ENCODE measurements at places on chromosomes 4 and X.

DNA sequence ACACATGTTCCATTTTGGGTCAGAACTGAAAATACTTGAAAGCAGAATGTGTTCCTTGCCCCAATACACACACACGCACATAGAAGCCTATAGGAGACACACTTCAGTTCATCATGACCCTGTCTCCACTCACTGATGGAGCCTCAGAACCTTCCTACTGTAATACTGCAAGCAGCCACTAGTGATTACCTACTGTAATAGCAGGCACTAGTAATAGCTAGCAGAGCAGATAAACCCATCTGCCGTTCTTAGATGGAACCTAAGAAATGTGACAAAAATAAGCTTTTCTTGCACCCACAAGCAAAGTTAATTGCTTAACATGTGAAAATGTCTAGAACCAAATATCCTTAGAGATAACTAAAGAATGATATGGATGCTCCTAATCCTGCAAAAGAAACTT is 13.6 kb downstream of the AMTN start:
- no peak for DNase-seq

DNA sequence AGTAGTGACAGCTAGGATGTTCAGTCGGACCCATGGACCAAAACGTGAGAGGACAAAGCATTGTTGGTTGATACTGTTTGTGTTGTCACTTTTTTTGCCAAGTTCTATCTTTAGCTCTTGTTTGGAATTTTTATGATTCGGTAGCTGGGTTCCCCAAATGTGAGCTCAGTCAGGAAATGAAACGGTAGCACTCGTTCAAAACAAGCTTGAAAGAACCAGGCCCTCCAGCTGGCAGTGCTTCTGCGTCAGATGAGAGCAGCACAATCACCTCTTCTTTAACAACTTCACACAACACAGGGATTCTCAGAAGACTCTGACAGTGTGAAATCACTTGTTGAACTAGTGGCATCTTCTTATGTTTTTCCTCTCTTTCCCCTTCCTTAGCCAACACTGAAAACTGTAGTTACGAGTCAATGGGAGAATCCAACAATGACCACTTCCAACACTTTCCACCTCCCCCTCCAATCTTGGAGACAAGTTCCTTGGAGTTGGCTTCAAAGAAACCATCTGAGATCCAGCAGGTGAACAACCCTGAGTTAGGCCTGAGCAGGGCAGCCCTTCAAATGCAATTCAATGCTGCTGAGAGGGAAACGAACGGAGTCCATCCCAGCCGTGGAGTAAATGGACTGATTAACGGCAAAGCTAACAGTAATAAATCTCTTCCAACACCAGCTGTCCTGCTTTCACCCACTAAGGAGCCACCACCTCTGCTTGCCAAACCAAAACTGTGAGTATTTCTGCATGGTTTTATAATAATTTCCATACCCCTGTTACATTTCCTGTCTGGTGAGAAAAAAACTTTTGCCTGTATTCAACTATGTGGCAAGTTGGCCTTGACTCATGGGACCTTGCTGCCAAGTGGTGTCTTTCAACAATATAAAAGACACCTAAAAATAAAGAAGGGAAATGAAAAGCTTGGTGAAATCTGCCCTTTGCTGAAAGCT is 214.6 kb downstream of the PALLD start:
- DNase-seq = no peak

- DNase-seq = no peak
Measured at GRCh38 chr4:89296896-89297295, 10.7 kb downstream of the GPRIN3 start.

- DNase-seq = no peak
Measured at GRCh38 chr4:113564493-113564892, 197.0 kb downstream of the CAMK2D start.

- no peak for DNase-seq
Measured at GRCh38 chrX:53320543-53321229, 39.3 kb upstream of the IQSEC2 start.

DNA sequence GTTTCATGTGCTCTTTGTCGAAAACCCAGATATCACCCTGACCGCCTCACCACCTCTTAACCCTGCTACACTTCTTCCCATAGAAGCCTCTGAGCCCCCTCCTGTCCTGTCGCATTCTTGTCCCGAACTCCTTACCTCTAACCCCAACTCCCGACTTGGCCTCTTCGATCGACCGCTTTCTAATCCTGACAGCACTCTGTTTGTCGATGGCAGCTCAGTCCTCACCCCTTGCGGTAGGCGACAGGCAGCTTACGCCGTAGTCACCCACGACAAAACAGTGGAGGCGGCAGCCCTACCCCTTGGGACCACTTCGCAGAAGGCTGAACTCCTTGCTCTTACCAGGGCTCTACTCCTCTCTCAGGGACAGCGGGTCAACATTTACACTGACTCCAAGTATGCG is 961.7 kb downstream of the RPA4 start:
- DNase-seq = no peak

- no peak for DNase-seq
Measured at GRCh38 chr4:66893807-66894206, 651.5 kb downstream of the CENPC start.

DNA sequence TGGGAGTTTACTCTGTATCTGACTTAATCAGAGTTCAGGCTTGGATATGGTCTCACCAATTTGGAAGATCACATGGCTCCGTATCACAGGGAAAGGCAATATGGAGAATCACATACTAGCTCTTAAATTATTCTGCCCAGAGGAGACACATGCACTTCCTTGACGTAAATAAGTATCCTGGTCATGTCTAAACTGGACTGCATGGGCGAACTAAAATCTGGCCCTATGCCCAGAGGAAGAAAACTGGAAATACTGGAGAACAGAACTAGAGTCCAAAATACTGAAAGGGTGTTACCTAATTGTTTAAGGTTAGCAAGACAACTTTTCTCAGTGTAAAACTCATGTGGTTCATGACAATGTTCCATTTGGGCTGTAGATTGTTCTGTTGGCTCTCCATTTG is 832.3 kb downstream of the RAB28 start:
- no peak for DNase-seq

GRCh38 chr4:98285676-98286075 is 24.5 kb downstream of the RAP1GDS1 start:
- DNase-seq = no peak

DNA sequence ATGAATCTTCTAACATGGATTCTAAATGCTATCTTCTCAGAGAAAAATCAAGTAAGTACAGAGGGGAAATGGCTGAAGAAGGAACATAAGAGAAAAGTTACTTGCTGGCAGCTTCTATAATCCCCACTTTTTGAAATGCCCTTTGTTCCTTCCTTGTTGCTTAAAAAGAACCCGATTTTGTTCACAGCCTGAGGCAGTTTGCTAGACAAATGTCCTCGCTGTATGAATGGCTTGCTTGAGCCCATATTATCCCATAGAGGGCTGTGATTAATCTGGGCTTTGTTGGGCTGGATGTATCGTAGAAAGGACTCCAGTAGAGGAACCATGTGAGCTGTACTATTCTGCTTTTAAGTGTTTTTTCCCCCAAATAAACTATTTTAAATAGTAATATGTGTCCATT is 134.3 kb upstream of the FGF13 start:
- DNase-seq = no peak

DNA sequence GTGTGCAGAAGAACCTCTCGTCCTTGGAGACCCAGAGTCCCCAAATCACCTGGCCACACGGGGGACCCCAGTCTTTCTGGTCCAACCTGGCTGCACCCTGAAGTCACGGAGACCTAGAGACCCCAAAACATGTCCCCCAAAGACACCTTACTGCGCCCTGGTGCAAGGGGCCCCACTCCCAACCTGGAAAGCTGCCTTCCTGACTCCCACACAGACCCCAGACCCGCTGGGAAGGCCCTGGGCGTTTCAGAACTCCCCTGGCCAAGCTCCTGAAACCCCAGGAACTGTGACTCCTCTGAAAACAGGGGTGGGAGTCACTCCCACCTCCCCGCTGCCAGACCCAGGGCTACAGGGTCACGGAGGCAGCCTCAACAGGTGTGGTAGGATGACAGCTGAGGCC is 12.7 kb upstream of the SHOX start:
- DNase-seq = no peak

GRCh38 chr4:123102897-123103471 is 180.6 kb upstream of the NUDT6 start:
- DNase-seq = no peak

- no peak for DNase-seq
Measured at GRCh38 chrX:38211891-38212635, 8.6 kb downstream of the SRPX start.

- DNase-seq = no peak
Measured at GRCh38 chr4:184471881-184472613, 2.3 kb downstream of the IRF2 start.

DNA sequence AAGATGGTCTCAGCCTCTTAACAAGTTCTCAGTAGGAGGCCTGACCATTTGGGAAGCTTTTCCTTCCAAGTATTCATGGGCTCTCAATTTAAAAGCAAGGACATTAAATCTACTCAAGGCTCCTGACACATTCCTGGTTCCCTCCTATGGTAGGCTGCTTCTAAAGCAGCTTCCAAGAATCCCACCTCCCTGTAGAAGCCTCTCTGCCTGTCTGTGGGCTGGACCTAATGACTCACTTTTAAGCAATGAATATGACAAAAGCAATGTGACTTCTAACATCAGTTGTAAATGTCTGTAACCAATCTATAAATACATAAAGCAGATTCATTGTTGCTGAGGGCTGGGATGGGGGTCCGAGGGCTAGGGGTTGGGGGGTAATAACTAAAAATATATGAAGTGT is 99.5 kb upstream of the FAM9B start:
- no peak for DNase-seq

DNA sequence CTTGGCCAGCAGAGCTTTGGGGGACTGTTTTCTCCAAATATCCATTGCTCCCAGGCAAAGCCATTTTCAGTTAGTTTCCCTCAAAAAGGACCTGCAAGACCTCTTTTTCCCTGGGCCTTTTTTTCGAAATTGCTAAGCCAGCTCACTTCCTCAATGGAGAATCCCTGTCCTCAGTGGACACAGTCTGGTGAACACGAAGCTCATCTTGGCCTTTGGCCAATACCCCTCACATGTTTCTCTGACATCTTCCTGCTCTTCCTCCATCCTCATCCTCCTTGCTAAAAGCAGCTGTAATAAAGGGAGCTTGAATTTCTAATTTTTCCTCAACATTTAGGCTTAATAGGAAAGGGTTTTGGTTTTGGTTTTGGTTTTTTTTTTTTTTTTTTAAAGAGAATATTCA is 17.6 kb upstream of the PRPS1 start:
- DNase-seq = no peak

DNA sequence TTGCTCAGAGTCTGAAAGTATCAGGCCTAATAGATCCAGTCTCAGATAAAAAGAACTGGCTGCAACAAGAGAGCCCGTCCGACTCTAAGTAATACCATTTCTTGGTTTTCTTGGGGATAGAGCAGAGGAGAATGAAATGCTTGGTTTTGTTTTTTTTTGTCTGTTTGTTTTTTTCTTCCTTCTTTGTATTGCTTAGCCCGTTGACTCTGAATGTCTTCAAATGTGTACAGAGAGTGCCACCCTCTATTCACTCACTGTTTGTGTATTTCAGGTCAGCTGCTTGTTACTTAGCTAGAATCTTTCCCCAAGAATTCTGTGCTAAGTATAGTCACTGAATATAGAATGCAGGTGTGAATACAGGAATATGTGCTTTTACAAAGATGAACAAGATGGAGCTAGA is 5.7 kb upstream of the TMEM156 start:
- DNase-seq = no peak

DNA sequence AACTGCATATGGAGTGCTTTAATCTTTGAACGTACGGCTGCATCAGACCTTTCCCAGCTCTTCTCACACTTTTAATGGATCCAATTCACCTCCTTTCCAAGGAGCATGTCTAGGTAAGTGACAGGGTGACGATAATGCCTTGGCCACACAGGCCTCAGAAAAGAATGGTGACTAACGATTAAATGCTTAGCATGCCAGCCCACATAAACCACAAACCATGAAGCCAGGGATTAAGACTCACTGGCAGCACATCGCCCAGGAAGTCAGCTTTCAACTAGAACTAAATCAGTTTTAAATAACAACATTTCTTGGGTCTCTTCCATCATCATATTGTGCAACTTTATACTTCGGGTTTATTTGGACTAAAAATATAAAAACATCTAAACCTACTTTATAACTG is 28.7 kb downstream of the INPP4B start:
- peak; percentile 93 for DNase-seq

DNA sequence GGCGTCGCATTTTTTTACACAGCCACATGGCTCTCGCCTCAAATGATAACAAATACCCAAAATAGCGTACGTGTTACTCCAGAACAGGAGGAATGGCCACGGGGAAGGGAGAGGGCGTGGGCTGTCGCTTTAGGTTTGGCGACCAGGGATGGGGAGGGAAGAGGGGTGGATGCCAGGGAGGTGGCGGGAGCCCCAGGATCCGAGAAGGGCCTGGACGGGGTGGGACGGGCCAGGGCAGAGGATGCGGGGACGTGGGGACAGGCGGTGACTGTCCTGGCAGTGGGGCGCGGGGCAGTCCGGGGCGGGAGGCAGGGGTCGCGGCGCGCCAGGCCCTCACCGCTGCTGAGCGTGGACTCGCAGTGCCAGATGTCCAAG is 631 bp downstream of the TMEM47 start:
- DNase-seq = no peak

GRCh38 chr4:154001193-154001592 is 212.3 kb upstream of the SFRP2 start:
- DNase-seq = no peak

GRCh38 chr4:58191109-58191508 is 1080.9 kb upstream of the IGFBP7 start:
- DNase-seq = no peak

- DNase-seq = peak; percentile 4
Measured at GRCh38 chrX:15617111-15617510, 16.4 kb upstream of the ACE2 start.

- DNase-seq = peak; percentile 24
Measured at GRCh38 chrX:134431894-134432293, 28.1 kb upstream of the HPRT1 start.

GRCh38 chr4:2361366-2362265 is 56.8 kb downstream of the ZFYVE28 start:
- no peak for DNase-seq

DNA sequence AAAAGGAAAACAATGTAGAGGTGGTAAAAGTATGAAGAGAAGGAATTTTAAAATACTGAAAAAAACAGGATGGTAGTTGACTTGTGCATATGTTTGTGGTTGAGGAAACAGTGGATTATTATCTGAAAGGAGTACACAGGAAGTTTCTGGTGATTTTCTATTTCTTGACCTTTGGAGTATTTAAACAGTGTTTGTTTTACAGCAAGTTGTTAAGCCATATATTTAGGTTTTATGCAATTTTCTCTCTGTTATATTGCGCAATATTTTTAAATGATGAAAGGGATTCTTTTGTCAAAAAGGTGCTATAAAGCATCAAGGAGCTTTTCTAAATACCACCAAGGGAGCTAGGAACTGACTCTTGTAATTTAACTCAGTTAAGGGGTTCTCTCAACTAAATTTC is 343.1 kb upstream of the MAOA start:
- no peak for DNase-seq

- DNase-seq = no peak
Measured at GRCh38 chrX:3748052-3748559, 34.7 kb upstream of the PRKX start.

DNA sequence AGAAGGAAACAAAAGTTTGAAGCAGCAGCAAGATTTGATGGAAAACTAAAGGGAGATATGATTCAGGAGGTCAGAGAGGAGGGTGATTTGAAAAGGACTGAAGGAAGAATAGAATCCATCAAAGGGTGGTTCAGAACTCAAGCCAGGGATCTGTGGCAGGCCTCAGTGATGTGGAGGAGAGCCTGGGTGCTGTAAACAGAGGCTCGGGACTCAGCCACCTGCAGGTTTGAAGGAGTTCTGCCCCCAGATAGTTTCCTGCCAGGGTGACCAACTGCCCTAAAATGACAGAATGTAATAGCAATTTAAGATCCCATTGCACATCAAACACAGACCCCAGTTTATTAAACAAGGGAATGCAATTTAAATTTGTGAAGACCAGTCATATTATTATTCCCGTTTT is 204.0 kb upstream of the FAT1 start:
- DNase-seq = no peak

Data from skeletal muscle cell (primary cell).